Stimulated activated CD8-positive, alpha-beta memory T cell treated with anti-CD3 and anti-CD28 coated beads, Interleukin-7, amount 100 ng/mL, for 1 hour (primary cell): ENCODE measurements at places on chromosomes 7 and 10.

GRCh38 chr7:116969371-116969902 lies 16.1 kb downstream of the ST7 start:
- no peak for DNase-seq

- DNase-seq: no peak
Observed at GRCh38 chr7:126972571-126972970, 280.2 kb downstream of the GRM8 start.

- no peak for DNase-seq
Observed at GRCh38 chr7:82605247-82605864, 161.8 kb upstream of the CACNA2D1 start.

DNA sequence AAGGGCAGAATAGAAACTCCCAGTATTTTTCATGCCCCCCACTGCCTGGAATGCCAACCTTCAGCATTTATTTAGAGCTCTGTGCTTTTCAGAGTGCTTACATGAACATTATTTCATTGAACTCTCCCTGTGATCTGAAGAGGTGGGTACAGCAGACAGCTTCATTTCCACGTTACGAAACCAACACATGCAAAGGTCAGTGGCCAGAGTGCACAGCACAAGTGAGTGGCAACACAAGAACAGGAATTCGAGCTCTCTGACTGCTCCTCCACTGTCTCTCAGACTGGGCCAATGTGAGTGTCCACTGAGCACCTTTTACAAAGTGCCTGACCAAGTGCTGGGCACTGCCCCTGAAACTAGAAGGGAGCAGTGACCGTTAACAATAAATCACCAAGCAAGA lies 162.9 kb downstream of the GLI3 start:
- DNase-seq: no peak

DNA sequence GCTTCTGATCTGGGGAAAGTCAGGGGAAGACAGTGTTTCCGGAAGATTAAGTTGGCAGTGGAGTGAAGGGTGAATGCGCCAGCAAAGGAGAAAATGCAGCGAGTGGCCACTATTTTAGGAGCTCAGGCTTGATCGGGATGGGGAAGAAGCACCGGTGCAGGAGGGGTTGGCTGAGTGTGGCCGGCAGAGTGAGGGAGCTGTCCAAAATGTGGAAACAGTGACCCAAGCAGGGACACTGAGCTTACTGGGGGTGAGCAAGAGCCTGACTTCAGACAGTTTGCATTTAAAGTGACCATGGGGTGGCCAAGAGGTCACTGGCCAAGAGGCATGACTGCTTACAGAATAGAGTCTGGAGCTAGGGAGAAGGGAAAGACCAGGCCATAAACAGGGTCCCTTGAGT lies 79.3 kb downstream of the GOLGA7B start:
- no peak for DNase-seq

- DNase-seq: peak; percentile 24
Observed at GRCh38 chr7:924541-925231, 29.8 kb downstream of the ADAP1 start.

DNA sequence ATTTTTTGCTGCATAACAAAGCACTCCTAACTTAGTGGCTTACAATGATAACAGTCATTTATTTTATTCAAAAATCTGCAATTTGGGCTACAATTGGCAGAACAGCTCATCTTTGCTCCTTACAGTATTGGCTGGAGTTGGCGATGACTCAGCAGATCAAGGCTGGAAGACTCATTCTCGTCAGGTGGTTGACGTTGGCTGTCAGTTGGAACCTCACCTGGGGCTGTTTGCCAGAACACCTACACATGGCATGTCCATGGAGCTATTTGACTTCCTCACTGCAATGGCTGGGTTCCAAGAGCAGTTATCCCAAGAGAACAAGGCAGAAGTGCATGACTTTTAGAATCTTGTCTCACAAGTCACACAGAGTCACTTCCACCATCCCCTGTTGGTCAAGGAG lies 75.1 kb downstream of the NOD1 start:
- no peak for DNase-seq

DNA sequence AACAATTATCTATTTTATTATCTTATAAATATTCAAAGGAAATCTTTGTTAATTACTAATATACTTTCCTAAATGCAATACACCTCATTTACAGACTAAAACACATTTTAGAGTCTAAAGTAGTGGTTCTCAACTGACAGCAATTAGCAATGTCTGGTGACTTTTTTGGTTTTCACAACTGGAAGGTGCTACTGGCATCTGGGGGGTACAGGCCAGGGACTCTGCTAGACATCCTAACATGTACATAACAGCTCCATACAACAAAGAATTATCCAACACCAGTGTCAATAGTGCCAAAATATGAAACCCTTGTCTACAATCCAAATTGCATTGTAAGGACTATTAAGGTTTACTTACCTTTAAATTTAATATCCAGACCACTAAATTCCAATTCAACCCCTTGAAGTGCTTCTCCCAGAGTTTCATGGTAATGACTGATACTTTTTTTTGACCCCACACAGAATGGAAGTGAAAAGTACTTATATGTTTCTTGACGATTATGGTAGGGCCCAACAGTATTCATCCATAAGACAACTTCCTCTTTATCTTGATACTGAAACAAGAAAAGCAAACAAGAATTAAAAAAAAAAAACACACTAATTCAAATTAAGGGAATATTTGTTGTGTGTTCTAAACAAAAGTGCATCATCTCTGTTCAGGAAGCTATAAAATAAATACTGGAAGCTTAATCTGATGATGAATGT lies 10.4 kb downstream of the TM9SF3 start:
- no peak for DNase-seq

DNA sequence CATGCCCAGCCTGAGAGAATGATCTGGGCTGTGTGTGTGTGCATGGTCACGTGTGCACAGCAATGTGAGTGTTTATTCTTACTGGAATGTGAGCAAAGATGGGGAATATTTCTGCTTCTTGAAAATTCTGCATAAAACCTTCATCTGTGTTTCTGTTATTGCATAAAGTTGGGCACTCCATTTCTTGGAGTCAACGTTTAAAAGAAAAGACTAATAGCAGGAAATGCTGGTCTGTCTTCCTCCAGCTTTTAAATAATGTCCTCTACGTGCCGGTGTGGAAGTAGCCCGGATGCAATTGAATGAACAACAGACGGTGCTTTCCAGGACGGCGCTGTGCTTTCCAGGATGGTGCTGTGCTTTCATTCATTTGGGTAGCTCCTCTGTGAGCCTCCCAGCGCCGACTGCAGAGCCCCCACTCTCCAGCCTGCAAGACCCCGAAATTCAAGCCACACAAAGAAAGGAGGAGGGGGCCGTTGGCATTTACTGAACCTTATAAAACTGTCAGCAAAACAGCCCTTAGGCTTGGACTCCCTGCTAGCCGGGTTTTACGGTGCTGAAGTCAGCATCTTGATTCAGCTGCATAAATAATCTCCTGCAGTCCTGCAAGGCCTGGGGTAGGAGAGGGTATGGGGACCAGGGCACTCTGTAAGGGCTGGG lies 158.2 kb upstream of the PRKCQ start:
- no peak for DNase-seq

- no peak for DNase-seq
Observed at GRCh38 chr10:80090121-80090520, 11.7 kb downstream of the TMEM254 start.
